Stomach (tissue), 19 donors: ENCODE measurements at places on chromosomes 5 and 9. TPM values are rescaled to one million over a fixed set of nuclear protein-coding genes. Genes with fewer than 3 reads are reported as not detected.

- peak; percentile 29 for DNase-seq
Measured at GRCh38 chr9:88041447-88041846, 67.1 kb upstream of the CDK20 start.

GRCh38 chr5:132397224-132397623, 27.7 kb downstream of the SLC22A5 start:
- no peak for DNase-seq

DNA sequence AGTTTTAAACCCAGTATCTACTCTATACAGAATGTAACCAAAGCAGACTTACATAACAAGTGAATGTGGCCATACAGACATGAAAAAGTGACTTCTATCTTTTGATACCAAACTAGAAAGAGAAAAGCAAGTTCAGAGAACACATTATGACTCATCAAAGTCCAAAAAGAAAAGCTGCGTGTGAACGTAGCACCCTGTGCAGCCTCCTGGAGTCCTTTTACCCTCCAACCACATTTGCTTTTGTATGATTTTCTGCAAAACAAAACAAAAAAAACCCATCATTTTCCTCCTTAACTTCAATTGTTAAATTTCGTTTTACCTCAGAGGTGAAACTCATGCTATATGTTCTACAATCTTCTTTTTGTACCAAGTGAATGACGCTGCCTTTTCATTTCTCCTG, 2.8 kb upstream of the SMARCA2 start:
- no peak for DNase-seq

- DNase-seq, result no peak
Measured at GRCh38 chr5:73729329-73729728, 103.3 kb downstream of the ARHGEF28 start.

- DNase-seq, result peak; percentile 83
Measured at GRCh38 chr9:121667214-121667613, 15.8 kb downstream of the DAB2IP start.

The PCDHB15 gene
- total RNA-seq, result not detected

- no peak for DNase-seq
Measured at GRCh38 chr9:83061036-83061435, 1.9 kb downstream of the RASEF start.

The PPP2R2B gene
- total RNA-seq, result not detected

GRCh38 chr5:60830581-60831127, 13.4 kb downstream of the ELOVL7 start:
- DNase-seq, result no peak

DNA sequence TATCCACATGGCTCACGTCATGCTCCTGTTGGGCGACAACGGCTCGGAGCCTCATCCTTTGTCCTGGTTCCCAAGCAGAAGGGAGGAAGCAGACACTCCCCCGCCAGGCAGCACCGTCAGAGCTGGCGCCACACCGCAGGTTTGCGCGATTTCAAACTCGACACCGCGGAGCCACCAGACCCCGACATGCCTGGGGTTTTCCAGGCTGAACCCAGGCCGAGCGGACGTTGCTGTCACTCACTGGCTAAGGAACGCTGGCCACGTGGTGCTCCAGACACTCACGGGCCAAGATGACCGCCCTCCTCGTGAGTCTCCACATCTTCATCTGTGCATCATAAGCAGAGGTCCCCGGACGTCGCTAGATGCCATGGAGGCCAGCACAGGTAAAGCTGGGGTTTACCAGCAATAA, 9.0 kb downstream of the TERT start:
- DNase-seq, result no peak

The MUSK gene
- total RNA-seq, result 15.4 TPM

- peak; percentile 46 for DNase-seq
Measured at GRCh38 chr9:125361837-125362531, 100.4 kb downstream of the GAPVD1 start.

The AGXT2 gene
- not detected for total RNA-seq

The SEC16A gene
- total RNA-seq, result 64.6 TPM

GRCh38 chr9:70947086-70947485, 174.3 kb downstream of the TRPM3 start:
- DNase-seq, result no peak

The PCDHAC1 gene
- total RNA-seq, result not detected

The BRD3 gene
- total RNA-seq, result 22.6 TPM

- DNase-seq, result no peak
Measured at GRCh38 chr9:91835216-91835615, 114.8 kb downstream of the ROR2 start.

GRCh38 chr9:100436571-100436970, 9.6 kb downstream of the MSANTD3 start:
- no peak for DNase-seq

DNA sequence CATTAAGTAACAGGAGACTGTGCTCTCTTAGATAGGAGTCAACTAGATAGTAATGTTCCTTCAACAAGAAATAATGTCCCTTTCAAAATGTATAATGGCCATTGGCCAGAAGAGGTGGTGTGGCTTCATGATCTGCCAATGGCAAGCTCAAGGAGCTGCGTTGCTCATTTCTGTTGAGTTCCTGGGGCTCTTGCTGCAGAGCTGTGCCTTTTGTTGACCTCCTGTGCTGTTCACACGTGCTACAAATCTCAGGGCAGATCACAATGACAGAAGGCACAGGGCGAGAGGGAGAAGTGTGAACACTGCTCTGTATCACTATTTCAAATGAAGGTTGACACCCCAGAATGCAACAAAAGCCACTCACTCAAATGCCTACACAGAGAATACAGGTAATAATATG, 16.0 kb upstream of the TBC1D2 start:
- no peak for DNase-seq

DNA sequence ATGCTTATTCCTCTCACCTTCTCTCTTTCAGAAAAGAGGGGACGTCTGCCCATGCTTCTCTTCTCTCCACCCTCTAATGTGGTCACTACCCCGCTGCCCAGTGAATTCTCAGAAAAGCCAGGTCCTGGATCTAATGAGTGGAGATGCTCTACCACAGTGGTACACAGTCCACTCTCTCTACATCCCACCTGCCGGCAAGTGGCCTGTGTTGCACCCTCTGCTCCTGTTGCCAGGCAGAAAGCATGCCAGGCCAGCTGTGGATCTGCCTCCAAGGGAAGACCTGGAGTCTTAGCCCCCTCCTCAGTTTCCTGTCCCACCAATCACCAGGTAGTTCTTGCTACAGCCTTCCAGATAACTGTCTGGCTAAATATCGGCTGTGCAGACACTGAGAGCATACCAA, 71.2 kb upstream of the SPDL1 start:
- DNase-seq, result no peak

The MLANA gene
- not detected for total RNA-seq

DNA sequence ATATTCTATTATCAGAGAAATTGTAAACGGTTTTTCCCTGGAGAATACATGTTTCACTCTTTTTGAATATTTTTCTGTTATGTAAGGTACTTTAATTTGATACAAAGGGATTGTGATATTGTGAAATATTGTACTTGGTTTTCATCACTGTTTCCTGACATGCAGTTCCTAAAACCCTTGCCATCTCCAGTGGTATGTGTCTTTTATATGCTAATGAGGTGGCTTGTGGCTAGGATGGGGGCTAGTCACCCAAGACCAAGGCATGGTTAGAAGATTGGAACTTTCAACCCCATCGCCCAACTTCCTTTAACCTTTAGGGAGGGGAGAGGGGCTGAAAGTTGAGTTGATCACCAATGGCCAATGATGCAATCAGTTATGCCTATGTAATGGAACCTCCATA, 160.6 kb downstream of the TAF11L14 start:
- DNase-seq, result no peak

- no peak for DNase-seq
Measured at GRCh38 chr9:119898316-119898715, 529.1 kb upstream of the BRINP1 start.

- DNase-seq, result no peak
Measured at GRCh38 chr5:1891391-1891790, 8.7 kb upstream of the IRX4 start.
